ENCODE measurements at places on chromosomes 1 and 21.

GRCh38 chr21:14589855-14590563, 43.9 kb upstream of the SAMSN1 start:
- no peak for DNase-seq

GRCh38 chr1:154352245-154352580, 26.9 kb downstream of the ATP8B2 start:
- no peak for DNase-seq

GRCh38 chr1:59143133-59143487, 153.8 kb upstream of the FGGY start:
- DNase-seq = no peak

GRCh38 chr1:167106119-167106461, 12.2 kb downstream of the STYXL2 start:
- no peak for DNase-seq
